ENCODE measurements at places on chromosomes 3 and 15. TPM values are rescaled to one million over a fixed set of nuclear protein-coding genes. Genes with fewer than 3 reads are reported as not detected.

DNA sequence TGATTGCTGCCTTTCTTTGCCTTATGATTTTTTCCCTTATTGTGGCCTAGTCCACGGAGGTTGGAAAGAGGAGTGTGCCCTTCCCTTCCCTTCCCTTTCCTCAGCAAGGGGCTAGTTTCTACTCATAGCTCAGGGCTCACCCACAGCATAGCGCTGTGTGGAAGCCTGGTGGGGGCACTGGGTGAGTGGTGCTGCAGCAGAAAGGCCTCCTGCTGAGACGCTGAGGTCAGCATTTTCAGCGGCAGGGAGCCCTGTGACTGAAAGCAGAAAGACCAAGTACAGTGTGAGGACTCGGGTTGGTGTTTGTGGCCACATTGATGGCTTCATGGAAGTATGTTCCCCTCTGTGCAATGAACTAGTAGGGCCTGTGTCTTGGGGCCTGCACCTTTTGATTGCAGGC is 21.9 kb downstream of the CACNA1D start:
- no peak for DNase-seq

GJD2 gene
- not detected for total RNA-seq

DNA sequence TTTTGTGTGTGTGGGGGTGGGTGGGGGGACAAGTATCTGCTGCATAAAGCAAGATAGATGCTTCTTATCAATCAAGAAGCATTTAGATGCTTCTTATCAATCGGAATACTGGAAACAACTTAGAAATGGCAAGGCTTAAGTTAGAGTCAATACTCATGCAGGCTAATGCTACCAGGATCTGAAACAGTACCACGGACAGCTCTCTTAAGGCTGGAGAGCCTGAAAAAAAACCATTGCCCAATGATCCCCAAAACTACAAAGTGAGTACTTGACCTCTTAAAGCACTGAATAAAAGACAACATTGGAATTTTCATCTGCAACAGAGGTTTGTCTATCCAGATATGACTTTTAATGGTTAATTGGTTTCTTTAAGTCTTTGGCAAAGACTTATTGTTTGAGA is 262.3 kb downstream of the GAP43 start:
- DNase-seq = no peak

DNA sequence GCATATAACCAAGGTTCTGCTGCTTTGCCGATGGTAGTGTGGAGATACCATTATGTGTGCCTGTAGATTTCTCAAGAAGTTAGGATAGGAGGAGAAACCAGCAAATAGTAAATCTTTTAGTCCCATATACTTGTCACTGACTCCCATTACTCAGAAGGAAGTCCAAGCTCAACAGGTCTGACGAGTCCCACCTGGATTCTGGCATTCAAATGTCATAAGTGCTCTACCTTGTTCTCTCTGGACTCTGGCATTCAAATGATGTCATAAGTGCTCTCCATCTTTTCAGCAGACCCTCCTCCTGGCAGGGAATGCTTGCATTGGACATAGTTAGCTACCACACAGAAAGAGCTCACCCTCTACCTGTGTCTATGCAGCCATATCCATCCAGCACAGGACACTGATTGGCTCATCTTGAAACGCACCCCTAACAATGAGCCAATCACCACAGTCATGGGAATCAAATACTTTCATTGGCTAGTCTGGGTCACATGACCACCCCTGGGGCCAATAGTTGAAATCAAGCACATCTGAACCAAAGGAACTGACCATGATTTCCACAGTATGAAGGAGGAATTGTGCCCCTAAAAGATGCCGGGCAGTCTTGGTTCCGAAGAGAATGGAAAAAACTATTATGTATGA is 205.0 kb upstream of the ADAMTS9 start:
- no peak for DNase-seq

- DNase-seq = no peak
Measured at GRCh38 chr3:70020906-70021660, 21.6 kb downstream of the SAMMSON start.

HTR3E gene
- not detected for total RNA-seq

- DNase-seq = no peak
Measured at GRCh38 chr3:141047168-141047567, 4.0 kb upstream of the SPSB4 start.

- DNase-seq = no peak
Measured at GRCh38 chr3:171765511-171765887, 44.8 kb downstream of the PLD1 start.

GOLGA8Q gene
- 2.2 TPM for total RNA-seq

DNA sequence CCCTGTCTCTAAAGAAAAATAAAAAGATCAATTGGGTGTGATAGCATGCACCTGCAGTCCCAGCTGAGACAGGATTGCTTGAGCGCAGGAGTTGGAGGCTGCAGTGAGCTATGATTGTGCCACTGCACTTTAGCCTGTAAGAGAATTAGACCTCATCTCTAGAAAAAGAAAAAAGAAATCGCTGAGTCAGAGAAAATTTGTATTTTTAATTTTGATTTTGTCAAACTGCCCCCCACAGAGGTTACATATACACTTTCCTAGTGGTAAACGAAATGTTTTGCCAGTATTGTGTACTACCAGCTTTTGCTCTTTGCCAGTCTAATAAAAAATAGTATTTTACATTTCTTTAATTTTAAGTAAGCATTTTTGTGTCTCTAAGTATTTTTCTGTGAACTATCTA is 5.3 kb upstream of the CRYGS start:
- DNase-seq = no peak

CYP8B1 gene
- total RNA-seq = not detected

- no peak for DNase-seq
Measured at GRCh38 chr3:193648542-193649076, 55.6 kb downstream of the OPA1 start.

- no peak for DNase-seq
Measured at GRCh38 chr15:84035399-84035766, 200.2 kb upstream of the GOLGA6L4 start.

DNA sequence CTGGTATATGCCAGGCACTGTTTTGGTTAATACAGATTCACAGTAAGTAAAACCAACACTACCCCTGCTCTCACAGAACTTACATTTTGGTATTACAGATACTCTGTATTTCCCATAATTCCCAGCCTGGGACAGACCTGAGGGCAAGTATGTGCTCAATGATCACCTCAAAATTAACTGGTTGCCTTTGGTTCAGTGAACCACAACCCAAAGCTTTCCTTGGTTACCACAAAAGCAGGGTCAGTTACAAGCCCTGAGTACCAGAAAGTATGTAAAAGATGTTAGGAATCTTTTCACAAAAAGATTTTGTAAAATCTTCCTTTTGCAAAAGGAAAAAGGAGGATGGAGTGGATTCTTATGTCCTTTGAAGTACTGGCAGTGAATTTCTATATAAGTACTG is 72.2 kb upstream of the GUCA1C start:
- no peak for DNase-seq

DNA sequence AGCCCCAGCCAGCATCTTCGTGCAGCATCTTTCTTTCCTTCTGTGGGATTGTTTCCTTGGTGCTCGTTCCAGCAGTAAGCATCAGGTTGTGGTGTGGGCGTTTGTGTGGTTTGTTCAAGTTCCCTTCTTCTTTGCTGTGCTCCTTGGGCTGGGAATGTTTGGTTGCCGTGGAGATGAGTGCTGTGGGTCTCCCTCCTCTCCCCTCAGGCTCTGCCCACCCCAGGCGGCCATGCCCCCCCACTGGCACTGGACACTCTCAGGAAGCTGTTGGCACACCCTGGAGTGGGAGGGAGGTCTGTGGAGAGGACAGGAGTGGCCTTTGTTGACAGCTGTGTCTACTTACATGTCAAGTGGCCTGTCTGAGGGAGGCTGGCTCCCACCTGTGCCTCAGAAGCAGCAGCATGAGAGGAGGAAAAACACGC is 46.5 kb upstream of the SACM1L start:
- no peak for DNase-seq

DNA sequence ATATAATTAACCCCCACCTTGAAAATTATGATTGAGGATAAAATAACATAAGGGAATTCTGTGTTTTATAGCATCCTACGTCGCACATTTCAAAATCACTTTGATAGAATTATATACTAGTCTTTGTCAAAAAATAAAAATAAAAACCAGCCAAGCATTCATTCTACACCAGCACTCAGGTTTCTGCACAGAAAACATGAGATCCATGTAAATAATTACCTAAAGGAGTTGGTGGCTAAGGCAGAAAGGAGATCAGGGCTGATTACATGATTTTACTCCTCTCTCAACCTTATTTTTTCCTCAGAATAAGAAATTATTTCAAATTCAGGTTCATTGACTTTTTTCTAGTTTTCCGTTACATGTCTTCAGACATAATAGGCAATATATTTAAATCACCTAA is 194.5 kb downstream of the PLCH1 start:
- DNase-seq = no peak

- no peak for DNase-seq
Measured at GRCh38 chr3:19891740-19892139, 42.3 kb downstream of the EFHB start.

DNA sequence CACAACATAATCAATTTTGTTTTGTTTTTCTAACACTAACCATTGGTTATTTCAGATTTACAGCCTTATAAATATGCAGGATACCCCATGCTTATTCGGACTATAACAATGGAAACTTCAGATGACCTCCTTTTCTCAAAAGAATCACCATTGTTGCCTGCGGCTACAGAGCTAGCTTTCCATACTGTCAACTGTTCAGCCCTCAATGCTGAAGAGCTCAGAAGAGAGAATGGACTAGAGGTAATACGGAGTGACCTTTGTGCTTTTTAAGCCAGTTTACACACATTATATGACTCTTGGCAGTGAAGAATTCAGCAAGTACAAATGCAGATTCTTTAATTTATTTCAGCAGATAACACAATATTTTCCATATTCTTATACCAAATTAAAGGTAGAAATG is 81.8 kb downstream of the DNAJC13 start:
- no peak for DNase-seq

- peak; percentile 21 for DNase-seq
Measured at GRCh38 chr15:85825719-85826118, 31.0 kb upstream of the KLHL25 start.

DNA sequence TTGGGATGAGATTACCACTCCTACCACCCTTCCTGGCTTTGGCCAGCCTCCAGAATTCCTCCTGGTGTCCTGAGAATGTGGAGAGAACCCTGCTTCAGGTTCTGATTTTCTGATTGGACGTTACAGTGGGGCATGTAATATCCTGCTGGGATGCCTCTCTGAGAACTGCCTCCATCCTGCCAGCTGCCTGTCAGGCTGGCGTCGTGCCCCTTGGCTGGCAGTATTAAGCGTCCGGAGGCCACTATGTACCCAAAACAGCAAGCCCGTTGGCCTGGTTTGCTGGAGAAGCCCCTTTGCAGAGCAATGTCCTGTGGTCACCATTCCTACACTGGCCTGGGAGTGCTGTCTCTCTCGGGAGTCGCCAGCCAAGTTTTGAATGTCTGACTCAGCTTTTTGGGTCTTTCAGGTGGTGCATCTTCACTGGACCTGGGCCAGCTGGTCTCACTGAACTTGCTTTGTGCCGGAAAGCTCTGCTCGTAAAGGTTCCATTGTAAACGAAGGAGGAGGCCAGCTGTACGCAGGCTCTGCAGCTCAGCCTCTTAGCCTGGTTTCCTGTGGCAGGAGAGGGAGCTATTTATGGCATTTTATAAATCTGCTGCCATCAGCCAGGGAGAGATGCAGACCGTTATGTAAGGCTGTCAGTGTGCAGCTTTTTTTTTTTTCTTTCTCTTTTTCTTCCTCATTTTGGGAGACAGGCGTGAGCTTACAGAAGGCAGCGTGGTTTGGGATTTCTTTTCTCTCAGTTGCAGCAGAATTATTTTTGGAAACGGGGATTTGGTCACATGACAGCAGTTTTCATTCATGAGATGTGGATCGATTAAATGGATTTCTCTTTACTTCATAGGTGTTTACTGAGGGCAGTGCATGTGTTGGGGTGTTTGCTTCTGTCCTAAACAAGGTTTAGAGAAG is 19.0 kb upstream of the TRAK1 start:
- peak; percentile 94 for DNase-seq

DNA sequence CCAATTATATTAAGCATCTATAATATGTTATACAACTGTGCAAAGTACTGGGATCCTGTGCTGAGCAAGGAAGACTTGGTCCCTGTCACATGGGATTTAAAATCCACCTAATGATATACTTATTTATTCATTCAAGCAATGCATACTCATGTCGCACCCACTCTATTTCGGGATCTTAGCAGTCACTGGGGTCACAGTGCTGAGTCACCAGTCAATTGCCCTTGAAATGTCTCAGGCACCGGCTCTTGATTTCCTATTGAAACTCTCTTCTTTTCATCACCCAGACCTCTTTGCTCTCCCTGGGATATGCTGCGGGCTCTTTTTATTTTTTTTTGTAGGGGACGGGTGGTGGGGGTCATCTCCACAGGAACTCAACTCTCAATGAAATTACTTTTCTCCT is 194.5 kb upstream of the GAP43 start:
- no peak for DNase-seq

DNA sequence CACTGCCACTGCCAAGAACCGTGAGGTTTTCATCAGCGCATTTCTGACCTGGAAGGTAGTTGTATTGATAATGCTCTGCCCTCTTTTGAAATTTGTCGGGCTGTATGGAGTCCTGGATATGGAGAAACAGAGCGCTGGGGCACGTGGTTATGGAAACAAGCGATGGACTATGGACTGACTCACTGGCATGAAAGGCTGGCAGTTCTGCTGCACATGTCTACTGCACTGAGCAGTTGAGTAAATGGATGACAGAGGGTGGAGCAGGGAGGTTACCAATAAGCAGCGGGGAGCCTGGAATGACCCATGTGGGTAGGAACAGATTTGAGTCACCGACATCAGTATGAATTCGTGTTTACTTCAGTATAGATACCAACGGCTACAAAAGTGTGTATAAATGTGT is 429.5 kb downstream of the OCA2 start:
- no peak for DNase-seq

DNA sequence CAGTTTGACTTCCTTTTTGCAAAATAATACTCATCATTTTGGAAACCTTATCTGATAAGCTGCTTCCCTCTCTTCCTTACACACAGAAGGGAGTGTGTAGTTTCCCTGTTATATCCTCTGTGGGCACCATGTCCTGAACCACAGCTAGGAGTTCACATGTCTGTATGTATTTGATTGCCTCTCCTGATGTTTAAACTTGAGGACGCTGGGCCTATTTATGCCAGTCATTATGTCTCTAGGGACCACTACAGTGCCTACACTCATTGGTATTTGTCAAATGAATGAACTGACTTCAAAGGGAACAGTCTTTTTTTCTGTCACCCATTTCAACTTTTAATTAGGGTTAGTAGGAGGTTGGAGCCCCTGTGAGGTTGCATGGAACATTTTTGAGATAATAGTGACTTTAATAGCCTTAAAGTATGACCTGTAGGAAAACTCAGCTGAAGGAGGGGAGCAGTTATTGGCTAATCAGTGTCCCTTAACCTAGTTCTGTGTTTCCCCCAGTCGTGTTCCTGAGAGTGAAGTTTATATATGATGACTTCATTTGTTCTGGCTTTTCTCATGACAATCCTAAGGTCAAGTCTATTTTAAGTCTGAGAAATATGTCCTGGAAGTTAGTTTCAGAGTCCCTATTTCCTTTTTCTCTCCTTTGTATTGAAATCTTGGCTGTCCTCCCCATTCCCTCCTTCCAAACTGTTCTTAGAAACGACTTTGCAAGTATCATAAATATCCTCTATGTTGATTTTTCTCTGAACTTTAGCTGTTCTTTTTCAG is 28.9 kb downstream of the PDE8A start:
- no peak for DNase-seq

GRCh38 chr3:197522881-197523441 is 32.8 kb downstream of the BDH1 start:
- DNase-seq = no peak

- peak; percentile 76 for DNase-seq
Measured at GRCh38 chr15:56040081-56041035, 46.9 kb upstream of the NEDD4 start.
